Left ventricle myocardium superior (tissue), 1 donor: ENCODE measurements at places on chromosomes 1 and 21.
A peak's percentile ranks its signal among the peaks of the same experiment; 100 is the strongest.

DNA sequence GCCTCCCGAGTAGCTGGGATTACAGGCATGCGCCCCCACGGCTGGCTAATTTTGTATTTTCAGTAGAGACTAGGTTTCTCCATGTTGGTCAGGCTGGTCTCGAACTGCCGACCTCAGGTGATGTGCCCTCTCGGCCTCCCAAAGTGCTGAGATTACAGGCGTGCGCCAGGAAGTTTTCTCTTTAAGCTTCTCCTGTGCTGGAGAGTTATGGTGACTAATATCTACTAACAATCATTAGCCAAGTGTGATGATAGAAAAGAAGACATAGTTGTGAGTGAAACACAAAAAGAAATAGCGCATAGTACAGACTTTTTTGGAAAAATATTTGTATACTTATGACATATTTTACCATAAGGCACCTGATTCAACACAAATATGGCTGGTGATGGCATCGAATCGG lies 56.5 kb downstream of the SETD4 start:
- DNase-seq: no peak

DNA sequence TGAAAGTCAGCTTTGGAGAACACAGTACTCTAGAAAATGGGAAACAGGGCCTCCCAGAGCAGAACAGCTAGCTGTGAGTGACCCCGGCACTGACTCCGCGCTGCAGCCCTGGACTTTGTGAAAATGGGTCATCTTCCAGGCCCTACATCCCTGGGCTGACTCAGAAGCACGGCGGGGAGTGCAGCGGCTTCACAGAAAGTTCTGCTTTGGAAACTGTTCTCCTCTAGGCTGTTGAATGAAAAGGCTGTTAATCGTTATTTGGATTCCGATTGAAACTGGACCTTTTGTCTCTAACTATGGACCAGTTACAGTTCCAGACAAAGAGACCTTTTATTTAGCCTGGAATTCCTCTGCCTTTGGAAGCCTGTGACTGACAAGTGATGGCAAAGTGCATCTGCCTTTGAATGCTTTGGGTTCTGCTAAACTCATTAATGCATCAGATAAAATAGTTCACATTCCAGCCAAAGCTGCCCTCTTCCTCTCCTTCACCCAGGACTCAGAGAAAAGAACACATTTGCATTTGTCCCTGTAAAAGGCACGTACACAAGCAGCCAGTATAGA lies 144.9 kb upstream of the HOOK1 start:
- peak; percentile 75 for DNase-seq

DNA sequence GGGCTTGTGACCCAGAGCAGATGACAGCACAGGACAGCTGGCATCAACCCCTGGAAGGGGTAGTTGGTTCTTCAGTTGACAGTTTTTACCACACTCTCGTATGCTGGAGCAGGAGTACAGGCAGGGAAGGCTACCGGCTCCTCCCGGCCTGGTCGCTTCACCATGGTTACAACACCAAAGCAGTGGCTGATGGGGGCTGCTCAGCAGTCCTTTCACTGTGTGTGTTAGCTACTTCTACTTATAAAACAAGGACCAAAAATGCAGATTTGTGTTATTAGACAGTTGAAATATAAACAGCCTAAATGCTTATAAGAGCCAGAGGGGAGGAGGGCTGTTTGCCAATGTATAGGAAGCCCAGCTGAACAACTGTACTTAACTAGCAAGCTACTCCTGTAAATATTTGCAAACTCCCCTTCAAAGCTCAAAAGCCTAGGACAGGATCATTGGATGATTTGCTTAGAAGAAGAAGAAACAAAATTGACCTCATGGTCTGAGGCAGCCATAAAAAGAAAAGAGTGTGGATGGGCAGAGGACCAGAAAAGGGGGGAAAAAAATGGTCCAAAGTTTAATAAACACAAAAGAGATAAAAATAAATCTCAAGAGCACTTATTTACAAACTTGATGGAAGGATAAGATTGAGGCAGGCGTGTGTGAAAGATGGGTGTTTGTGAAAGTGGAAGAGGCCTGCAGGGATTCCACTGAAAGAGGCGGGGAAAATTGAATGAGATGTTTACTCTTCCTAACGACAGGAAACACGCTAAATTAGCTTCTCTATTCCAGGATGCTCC lies 57.1 kb downstream of the TGFB2 start:
- DNase-seq: no peak

DNA sequence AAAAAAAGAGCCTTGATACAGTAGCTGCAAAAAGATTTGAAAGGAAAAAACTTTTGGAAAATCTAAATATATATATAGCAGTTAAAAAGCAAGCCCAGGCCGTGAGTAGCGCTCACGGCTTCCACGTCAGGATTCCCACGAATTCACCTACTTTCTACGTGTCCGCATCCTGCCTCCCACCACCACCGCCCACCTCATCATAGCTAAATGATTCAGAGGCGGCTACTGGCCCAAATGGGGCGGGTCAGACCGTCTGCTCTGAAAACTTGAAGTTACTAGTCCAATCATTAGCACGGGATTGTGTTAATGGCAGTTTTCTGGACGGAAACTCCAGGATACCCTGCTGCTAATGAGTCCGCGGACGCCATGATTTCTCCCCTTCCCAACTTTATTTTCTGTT lies 1.3 kb upstream of the CCSAP start:
- DNase-seq: no peak

GRCh38 chr1:89871768-89872473 lies 51.1 kb downstream of the LRRC8D start:
- no peak for DNase-seq

DNA sequence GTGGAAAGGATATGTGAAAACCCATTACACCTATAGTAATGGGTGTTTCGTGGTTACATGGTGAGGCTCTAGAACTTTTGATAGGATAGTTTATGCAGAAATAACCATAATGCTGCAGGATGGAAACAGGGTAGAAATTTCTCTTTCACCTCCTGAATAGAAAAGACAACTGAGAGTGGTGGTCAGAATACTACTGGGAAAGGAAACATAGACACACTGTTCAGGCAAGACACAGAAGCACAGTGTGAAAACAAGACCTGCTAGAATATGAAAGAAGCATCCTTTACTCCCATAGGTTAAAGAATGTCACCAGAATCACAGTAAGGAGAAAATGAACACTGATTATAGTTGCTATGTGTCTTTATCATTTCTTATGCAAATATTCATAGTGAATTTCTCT lies 496.6 kb downstream of the DPYD start:
- no peak for DNase-seq

- no peak for DNase-seq
Observed at GRCh38 chr1:109025694-109026093, 16.2 kb downstream of the WDR47 start.

GRCh38 chr1:8368956-8369639 lies 51.2 kb downstream of the SLC45A1 start:
- no peak for DNase-seq

- DNase-seq: no peak
Observed at GRCh38 chr1:38546636-38547035, 312.9 kb downstream of the RRAGC start.

- peak; percentile 67 for DNase-seq
Observed at GRCh38 chr1:204445860-204446412, 34.3 kb upstream of the PPP1R15B start.

GRCh38 chr21:41142051-41142795 lies 25.7 kb upstream of the BACE2 start:
- DNase-seq: no peak

DNA sequence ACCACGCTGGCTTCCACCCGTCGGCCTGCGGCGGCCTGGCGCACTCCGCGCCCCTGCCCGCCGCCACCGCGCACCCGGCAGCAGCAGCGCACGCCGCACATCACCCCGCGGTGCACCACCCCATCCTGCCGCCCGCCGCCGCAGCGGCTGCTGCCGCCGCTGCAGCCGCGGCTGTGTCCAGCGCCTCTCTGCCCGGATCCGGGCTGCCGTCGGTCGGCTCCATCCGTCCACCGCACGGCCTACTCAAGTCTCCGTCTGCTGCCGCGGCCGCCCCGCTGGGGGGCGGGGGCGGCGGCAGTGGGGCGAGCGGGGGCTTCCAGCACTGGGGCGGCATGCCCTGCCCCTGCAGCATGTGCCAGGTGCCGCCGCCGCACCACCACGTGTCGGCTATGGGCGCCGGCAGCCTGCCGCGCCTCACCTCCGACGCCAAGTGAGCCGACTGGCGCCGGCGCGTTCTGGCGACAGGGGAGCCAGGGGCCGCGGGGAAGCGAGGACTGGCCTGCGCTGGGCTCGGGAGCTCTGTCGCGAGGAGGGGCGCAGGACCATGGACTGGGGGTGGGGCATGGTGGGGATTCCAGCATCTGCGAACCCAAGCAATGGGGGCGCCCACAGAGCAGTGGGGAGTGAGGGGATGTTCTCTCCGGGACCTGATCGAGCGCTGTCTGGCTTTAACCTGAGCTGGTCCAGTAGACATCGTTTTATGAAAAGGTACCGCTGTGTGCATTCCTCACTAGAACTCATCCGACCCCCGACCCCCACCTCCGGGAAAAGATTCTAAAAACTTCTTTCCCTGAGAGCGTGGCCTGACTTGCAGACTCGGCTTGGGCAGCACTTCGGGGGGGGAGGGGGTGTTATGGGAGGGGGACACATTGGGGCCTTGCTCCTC lies 1.9 kb downstream of the OLIG2 start:
- DNase-seq: no peak

DNA sequence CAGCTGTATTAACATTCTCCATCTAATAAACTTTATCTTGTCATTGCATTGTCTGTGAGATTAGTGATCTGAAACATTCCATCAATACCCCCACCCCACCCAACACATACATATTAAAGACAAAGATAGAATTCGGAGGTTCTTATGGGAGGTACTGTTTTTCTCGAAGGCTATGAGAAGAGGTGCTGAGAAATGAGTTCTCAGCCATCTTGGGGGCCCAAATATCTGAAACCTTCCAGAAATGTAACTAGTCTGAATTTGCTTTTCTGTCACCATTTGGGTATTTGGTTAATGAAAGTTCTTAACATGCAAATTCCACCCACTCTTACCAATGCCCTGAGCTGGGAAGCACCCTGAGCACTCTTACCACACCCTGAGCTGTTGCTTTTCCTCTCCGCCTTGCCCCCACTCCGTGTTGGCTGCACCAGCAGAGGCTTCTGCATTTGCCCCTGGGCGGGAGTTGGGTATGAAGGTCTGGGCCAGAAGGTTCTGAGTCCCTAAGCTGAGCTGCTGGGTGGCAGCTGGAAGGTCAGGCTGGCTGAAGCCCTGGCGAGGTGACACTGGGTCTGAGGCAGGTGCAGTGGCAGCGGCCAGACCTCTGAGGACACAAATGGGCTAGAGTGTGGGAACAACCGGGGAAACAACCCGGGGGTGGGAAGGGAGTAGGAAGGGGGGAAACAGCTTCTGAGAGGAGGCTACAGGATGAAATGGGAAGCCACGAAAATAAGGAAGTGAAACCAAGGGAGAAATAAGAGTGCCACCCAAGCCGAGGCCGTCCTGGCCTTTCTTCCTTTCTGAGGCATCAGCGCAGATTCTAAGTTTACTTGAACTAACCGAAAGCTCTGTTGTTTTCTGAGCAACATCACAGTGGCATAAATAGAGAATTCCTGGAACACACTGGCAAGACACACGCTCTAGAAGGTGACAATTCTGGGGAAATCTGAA lies 26.3 kb upstream of the IER5 start:
- DNase-seq: peak; percentile 47

- DNase-seq: no peak
Observed at GRCh38 chr1:159009704-159010361, at the start of gene IFI16. Gene IFI16, plus strand, starts transcription at chr1:159009907. Its CDS starts 4,774 bp downstream, at chr1:159014681.

DNA sequence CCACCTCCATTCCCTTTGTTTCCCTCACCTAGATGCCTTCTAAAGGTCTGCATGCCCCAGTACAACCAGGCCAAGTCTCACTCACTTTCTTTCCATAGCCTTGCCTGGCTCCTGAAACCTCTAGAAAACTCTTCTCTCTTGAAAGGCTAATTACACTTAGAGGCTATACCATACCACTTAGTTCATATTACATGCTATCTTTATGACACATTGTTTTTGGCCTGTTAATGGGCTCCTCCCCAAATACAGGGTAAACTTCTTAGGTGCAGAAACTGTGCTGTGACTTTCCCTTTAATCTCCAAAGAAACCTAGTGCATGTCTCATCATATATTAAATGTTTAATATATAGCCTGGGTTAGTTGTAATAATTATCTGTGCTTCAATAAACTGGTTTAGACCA lies 56.6 kb upstream of the C1orf105 start:
- no peak for DNase-seq

GRCh38 chr1:111204201-111204982 lies 3.9 kb upstream of the DENND2D start:
- peak; percentile 65 for DNase-seq

- DNase-seq: no peak
Observed at GRCh38 chr1:201109651-201110050, 2.6 kb downstream of the CACNA1S start.

GRCh38 chr1:208423526-208423925 lies 179.3 kb upstream of the PLXNA2 start:
- no peak for DNase-seq

DNA sequence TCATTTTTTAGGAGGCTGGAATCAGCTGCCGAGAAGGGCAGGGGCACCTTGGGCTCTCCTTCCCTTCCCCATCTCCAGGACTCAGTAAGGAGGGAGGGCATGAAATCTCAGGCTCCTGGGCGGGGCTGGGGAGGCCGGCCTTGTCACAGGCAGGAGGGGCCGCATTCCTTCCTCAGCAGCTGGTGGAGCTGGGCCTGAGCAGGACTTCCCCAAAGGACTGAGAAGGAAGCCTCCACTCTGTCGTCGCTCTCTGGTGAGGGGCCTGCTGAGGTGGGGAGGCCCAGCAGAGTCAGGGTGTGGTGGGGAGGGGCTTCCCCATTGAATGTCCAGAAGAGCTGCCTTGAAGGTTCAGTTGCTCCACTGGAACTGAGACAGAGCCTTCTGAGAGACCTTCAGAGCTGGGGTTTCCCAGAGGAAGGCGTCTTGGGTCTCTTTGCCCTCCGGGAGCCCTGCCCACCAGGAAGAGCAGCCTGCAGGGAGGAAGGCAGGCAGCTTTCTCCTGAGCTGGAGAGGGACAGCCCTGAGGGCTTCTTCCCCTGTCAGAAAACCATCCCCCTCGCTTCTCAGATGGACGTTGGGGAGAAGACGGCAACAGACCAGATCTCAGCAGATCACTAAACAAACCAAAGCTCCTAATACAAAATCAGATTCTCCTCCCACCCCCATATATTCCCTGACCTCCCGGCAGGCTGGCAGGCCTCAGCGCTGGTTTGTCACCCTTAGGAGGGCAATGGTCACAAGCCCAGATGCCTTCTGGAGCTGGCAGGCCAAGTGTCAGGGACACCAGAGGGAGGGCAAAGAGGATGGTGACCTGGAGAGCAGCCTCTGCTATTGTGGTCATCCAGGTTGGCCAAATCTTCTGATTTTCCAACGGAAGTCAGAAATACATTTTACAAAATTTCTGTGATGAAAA lies 10.7 kb downstream of the KCNA10 start:
- DNase-seq: peak; percentile 68

DNA sequence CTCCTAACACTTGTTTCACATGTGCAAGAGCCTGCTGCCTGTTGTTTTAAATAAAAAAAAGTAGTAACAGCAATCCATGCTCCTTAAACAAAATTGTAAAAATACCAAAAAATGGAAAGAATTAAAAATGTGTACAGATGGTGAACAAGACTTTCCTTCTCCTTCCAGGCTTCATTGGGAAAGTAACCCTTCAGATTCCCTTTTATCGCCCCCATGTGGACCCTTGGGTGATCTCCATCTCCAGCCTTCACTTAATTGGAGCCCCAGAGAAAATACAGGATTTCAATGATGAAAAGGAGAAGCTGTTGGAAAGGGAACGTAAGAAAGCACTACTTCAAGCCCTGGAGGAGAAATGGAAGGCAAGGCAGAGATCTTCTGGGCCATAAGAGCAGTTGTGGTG lies 14.2 kb downstream of the VPS13D start:
- no peak for DNase-seq

- peak; percentile 58 for DNase-seq
Observed at GRCh38 chr1:182674346-182675246, 9.8 kb downstream of the RGS8 start.

GRCh38 chr21:16879479-16879878 lies 633.4 kb upstream of the CXADR start:
- DNase-seq: no peak
